ENCODE measurements at places on chromosomes 11 and 22. TPM values are rescaled to one million over a fixed set of nuclear protein-coding genes. Genes with fewer than 3 reads are reported as not detected.

B4GALNT4 gene
- 179 TPM for total RNA-seq

PSMC3 gene
- total RNA-seq, result 205 TPM

GVQW3 gene
- total RNA-seq, result 13.8 TPM

KLHL35 gene
- total RNA-seq, result 9.4 TPM

NAGA gene
- total RNA-seq, result 21.4 TPM

RNF214 gene
- 47.2 TPM for total RNA-seq

THRSP gene
- total RNA-seq, result not detected

SLC17A6 gene
- total RNA-seq, result 1.4 TPM

HRAS gene
- total RNA-seq, result 93.5 TPM

TRIM64C gene
- total RNA-seq, result not detected

TTC38 gene
- 34.8 TPM for total RNA-seq

MYOD1 gene
- total RNA-seq, result not detected

MPST gene
- total RNA-seq, result 100.0 TPM

SGSM1 gene
- 0.75 TPM for total RNA-seq

CENATAC gene
- total RNA-seq, result 32.5 TPM

Data from neural crest cell (in vitro differentiated cells).